ENCODE measurements at places on chromosomes 7 and 10.

- DNase-seq: no peak
Observed at GRCh38 chr10:120643351-120643750, 186.3 kb downstream of the PLPP4 start.

- no peak for DNase-seq
Observed at GRCh38 chr10:128730922-128731321, 604.7 kb upstream of the MKI67 start.

DNA sequence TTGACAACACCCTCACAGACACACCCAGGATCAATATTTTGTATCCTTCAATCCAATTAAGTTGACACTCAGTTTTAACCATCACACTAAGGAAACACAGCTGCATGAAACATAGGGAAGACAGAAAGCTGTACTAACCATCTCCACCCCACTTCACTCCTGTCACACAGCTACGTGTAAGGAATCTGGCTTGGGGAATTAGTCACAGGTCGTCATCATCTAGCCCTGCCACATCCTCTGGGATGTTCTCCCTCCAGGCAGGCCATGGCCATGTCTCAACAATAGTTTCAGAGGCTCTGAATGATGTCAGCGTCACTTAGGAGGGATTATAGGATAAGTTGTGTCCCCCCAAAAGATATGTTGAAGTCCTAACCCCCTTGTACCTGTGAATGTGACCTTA, 10.8 kb upstream of the SEMA3C start:
- DNase-seq: no peak

GRCh38 chr10:21315645-21316220, 209.7 kb downstream of the SKIDA1 start:
- no peak for DNase-seq
